ENCODE measurements at places on chromosomes 6 and 20. TPM values are rescaled to one million over a fixed set of nuclear protein-coding genes. Genes with fewer than 3 reads are reported as not detected.

DNA sequence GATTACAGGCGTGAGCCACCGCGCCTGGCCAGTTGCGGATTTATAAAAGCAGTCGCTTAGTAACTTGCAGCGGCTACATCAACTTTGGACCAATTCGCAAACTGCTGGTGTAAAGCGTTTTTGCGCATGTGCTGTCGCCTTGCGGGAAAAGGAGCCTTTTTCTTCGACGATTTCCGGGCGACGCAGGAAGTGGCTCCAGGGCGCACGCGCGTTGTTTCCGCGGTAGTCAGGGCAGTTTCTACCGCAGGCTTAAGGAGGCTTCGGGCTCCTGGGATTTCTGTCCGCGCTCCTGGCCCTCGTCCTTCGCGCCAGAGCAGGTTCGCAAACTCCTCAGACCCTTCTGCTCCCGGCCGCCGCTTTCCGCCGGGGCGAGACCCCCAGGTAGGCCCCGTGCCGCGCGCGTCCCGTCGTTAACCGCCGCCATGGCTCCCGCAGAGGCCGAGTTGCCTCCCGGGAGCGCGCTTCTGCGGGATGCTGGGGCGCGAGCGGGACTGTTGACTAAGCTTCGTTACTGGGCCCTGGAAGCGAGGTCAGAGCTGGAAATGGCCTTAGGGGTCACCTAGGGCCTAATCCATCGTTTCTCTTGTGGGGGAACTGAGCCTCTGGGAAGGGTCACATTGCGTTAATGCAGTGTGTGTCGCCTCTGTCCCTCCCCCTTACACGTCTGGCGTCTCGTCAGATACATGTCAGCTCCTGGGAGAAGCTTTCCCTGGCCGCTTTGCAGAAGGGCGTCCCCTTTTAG, at the start of gene RAE1:
TSS of gene RAE1 (plus strand) at position 214 of the 742 bp plus-strand sequence. CDS start 2,784 bp downstream, outside the sequence.
- peak within 1 kb of the TSS; percentile 38 for H3K4me3 ChIP-seq
- DNase-seq, result peak; percentile 91
- peaks cover 5% of the 10 kb centered on the region for H3K4me1 ChIP-seq
- H3K27ac ChIP-seq, result no peak within 1 kb of the TSS
- H3K36me3 ChIP-seq, result no peaks in the 10 kb centered on the region
- no peaks in the 10 kb centered on the region for H3K27me3 ChIP-seq

DNA sequence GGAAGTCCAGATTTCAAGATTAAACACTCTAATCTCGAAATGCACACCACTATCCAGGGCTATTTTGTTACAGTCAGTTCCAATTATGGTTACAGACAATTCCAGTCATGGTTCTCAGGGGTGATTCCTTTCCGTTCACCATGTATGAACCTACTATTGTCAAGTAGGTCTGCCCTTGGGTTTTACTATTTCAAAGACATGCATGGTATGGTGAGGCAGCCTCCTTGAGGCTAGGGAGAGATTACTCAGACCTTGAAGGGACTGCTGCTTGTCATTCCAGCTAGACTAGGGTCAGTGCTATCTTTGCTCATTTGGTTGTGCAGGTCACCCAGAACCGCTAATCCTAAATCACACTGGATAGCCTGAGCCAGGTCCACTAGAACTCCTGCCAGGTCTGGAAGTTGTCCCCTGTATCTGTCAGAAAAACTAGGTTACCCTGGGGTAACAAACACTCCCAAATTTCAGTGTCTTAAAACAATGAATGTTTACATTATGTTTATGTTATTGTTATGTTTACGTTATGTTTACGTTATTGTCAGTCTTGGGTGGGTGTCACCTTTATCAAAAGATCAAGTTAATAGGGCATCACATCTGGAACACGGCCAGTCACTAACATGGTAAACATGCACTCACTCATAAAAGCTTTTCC, 41.1 kb upstream of the E2F3 start:
- DNase-seq, result no peak
- no peak overlapping the region for H3K4me3 ChIP-seq
- H3K27me3 ChIP-seq, result no peaks in the 10 kb centered on the region
- H3K27ac ChIP-seq, result no peak overlapping the region

- no peaks in the 10 kb centered on the region for H3K4me1 ChIP-seq
- no peak overlapping the region for H3K4me3 ChIP-seq
- no peak for DNase-seq
- peaks cover 10% of the 10 kb centered on the region for H3K27me3 ChIP-seq
- no peaks in the 10 kb centered on the region for H3K36me3 ChIP-seq
Measured at GRCh38 chr6:69863766-69864165, 2.6 kb upstream of the COL19A1 start.

DNA sequence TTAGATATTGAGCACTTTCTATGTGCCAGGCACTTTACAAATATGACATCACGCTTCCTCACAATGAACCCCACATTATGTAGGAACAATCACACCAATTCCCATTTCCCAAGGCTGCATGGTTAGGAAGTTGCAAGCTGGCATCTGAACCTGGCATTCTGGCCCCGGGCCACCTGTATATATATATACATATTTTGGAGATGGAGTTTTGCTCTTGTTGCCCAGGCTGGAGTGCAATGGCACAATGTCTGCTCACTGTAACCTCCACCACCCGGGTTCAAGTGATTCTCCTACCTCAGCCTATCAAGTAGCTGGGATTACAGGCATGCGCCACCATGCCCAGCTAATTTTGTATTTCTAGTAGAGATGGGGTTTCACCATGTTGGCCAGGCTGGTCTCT, 30.4 kb downstream of the SRC start:
- H3K4me1 ChIP-seq, result peaks cover 10% of the 10 kb centered on the region
- no peak overlapping the region for H3K27ac ChIP-seq
- H3K4me3 ChIP-seq, result no peak overlapping the region

- H3K4me1 ChIP-seq, result no peaks in the 10 kb centered on the region
- H3K27me3 ChIP-seq, result no peaks in the 10 kb centered on the region
- no peak overlapping the region for H3K4me3 ChIP-seq
- no peaks in the 10 kb centered on the region for H3K36me3 ChIP-seq
- DNase-seq, result no peak
Measured at GRCh38 chr6:160668589-160668988, 4.5 kb upstream of the LPA start.

The KHDC1 gene
- total RNA-seq, result 0.25 TPM

The NRSN2 gene
- total RNA-seq, result 33.7 TPM

Measured in adrenal gland (tissue), 19 donors.